ENCODE measurements at places on chromosomes 1 and 21.
A peak's percentile ranks its signal among the peaks of the same experiment; 100 is the strongest.

DNA sequence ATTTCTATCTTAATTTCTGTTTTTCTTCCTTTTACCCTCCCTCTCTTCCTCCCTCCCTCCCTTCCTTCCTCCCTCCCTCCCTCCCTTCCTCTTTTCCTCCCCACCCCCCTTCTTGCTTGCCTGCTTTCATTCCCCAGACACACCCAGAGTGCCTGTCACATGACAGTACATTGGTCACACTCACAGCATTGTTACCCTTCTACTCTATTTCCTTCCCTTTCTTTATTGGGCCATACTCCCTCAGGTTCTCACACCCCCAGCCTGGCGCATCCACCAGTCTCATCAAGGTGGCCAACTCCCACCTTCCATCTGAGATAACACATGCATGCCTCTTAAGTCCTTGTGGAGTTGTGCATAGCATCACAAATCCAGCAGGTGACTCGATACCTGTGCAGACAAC lies 10.9 kb downstream of the TMPRSS3 start:
- no peak for DNase-seq

GRCh38 chr1:224080115-224080774 lies 33.7 kb upstream of the FBXO28 start:
- peak; percentile 0 for DNase-seq

- no peak for DNase-seq
These were observed 78.4 kb upstream of the POU3F1 start for GRCh38 chr1:38125016-38125415.

- peak; percentile 78 for DNase-seq
These were observed 26.3 kb downstream of the DUSP10 start for GRCh38 chr1:221715321-221716169.
